ENCODE measurements at places on chromosomes 16 and 17.
A peak's percentile ranks its signal among the peaks of the same experiment; 100 is the strongest.

- no peak for DNase-seq
Observed at GRCh38 chr17:40791787-40792436, 7.8 kb downstream of the KRT28 start.

- no peak for DNase-seq
Observed at GRCh38 chr17:19364699-19365498, 2.4 kb upstream of the B9D1 start.

- no peak for DNase-seq
Observed at GRCh38 chr16:88649924-88650748, 717 bp downstream of the CYBA start.

- DNase-seq = no peak
Observed at GRCh38 chr16:85945424-85945751, 46.4 kb downstream of the IRF8 start.

DNA sequence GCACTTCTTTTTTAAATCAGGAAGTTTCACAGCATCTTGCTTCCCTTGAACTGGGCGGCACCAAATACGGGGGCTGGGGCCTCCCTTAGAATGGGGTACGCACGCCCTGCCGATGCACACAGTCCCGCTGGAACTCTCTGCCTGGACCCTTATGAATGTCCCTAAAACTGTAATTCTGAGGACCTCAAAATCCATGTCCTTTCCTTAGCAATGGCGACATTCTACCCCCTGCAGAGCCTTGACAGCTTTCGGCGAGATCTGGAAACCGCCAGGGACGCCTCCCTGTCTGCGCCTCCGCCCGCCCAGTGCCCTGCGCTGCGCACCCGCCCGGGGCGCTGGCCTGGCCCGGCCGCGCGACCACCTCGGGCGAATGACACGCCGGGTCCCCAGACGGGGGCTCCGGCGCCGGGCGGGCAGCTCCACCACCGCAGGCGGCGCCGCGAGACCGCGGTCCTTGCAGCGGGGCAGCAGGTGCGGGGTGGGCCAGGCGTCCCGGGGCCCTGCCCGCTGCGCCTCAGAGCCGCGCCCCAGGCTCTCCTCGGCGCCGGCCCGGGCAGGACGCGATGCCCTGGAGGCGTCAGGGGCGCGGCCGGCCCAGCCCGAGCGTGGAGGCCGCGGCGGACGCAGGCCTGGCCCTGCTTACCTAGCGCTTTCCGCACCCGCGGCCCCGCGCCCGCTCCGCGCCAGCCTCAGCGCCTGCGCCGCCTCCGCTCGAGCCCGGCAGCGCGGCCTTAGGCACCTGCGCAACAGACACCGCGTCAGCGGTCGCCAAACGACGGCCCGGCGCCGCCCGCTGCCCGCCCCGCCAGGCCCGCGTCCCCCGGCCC is 548 bp downstream of the HAGH start:
- peak; percentile 66 for DNase-seq

Measured in stimulated activated CD4-positive, alpha-beta T cell treated with anti-CD3 and anti-CD28 coated beads, Interleukin-1b, Interleukin-23, amount 100 ng/mL, for 4 hours (primary cell).